ENCODE measurements at places on chromosomes 7 and 10. TPM values are rescaled to one million over a fixed set of nuclear protein-coding genes. Genes with fewer than 3 reads are reported as not detected.
A peak's percentile ranks its signal among the peaks of the same experiment; 100 is the strongest.

- DNase-seq = no peak
Observed at GRCh38 chr7:137254766-137255165, 88.8 kb downstream of the PTN start.

GRCh38 chr10:88840881-88841280 is 10.8 kb downstream of the ANKRD22 start:
- no peak for DNase-seq

GRCh38 chr10:126166797-126167196 is 221.5 kb downstream of the ADAM12 start:
- no peak for DNase-seq

DNA sequence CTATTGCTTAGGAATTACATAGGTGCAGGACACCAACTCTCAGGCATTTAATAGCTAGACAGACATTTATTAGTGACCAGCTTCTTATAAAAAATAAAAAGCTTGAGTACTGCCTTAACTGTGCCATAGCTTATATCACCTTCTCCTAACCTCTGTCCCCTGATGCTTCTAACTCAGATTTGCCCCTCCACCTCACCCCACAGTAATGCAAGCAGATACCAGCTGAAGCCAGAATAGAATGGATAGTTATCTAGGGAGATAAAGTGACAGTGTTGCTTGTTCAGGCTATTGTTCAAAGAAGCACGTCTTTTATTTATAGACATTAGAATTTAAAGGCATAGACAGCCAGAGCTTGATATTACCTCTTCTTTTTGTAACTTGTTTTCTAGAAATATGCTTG is 99.6 kb upstream of the GLCCI1 start:
- no peak for DNase-seq

GRCh38 chr7:93011351-93012294 is 106.2 kb downstream of the SAMD9 start:
- peak; percentile 79 for DNase-seq

DNA sequence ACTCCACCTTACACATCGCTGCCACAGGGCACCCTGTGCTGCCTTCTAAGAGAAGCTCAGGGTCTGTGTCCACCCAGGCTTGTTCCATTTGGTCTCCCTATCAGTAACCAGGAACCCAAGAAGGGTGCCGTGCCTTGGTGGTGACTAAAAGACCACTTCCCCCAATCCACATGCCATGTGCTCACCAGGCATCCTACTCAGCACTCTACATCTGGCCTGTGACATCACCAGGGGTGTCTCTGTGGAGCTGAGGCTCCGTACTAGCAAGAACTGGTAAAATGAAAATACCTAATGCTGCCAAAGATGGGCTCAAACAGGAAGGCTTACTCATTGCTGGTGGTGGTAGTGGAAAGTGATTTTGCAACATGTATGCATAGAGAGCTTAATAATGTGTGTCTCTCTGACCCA is 19.0 kb upstream of the C10orf71 start:
- DNase-seq = no peak

GRCh38 chr10:4708123-4708759 is 117.8 kb upstream of the AKR1E2 start:
- no peak for DNase-seq

- no peak for DNase-seq
Observed at GRCh38 chr7:129948338-129948737, 4.4 kb downstream of the UBE2H start.

The UNCX gene
- not detected for total RNA-seq

The UPK3BL1 gene
- total RNA-seq = 37.9 TPM

The SND1 gene
- total RNA-seq = 88.5 TPM

The COL1A2 gene
- 8,355 TPM for total RNA-seq

The TSPAN15 gene
- total RNA-seq = 23.4 TPM

The LCOR gene
- total RNA-seq = 31.3 TPM

The ZCCHC24 gene
- 13.5 TPM for total RNA-seq

The SNX13 gene
- 59.4 TPM for total RNA-seq

Measured in skin of body (tissue), 3 donors.